ENCODE measurements at places on chromosomes 16 and 17.

DNA sequence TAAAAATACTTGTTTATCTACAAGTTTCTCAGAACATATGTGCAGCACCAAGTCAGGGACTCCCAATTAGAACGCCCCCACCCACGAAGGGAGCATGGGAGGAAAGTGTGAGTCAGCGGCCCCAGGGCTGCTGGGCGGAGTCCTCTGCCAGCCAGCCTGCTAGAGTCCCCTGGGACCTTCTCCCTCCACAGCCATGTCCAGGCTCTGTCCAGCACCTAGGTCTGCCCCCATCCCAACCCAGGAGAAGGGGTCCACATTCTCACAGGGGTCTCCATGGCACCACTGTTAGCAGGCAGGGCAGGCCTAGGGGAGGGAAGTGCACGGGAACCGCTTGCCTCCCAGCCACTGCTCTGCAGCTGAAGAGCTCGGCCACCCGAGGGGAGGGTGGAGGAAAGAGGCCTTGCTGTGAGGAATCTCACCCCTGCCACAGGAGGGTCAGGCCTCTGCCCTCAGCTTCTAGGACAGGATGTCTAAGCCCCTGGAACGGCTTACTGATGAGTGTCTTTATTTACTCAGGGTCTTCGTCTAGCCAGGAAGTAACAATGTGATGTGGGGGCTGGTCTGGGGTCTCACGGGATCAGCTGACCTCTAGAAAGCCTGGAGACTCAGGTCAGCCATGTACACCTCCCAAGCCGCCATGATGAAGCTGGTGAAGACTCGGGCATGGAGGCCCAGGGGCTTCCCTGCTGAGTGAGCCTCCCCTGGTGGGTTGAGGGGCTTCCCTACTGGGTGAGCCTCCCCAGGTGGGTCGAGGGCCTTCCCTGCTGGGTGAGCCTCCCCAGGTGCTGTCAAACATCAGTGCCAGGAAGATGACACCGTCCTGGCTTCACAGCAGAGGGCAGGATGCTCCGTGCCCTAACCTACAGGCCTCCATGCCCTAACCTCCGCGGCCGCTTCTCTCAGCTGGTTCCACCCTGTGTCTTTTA is 190.3 kb downstream of the RBFOX3 start:
- DNase-seq: no peak

DNA sequence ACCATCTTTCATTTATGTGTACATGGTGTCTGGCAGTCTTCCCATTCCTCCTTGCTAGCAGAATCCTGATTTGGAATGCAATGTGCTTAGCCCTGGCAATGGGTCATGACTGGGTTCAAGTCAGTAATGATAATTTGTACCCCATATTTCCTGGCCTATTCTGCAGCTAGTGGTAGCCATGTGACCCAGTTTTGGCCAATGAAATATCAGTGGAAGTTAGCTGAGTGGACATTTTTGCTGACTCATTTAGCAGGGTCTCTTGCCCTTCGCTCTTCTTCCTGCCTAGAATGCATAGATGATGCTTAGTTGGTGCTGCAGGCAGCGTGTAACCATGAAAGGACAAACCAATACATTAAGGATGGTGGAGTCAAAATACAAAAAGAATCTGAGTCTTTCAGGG is 78.8 kb upstream of the AKTIP start:
- no peak for DNase-seq

DNA sequence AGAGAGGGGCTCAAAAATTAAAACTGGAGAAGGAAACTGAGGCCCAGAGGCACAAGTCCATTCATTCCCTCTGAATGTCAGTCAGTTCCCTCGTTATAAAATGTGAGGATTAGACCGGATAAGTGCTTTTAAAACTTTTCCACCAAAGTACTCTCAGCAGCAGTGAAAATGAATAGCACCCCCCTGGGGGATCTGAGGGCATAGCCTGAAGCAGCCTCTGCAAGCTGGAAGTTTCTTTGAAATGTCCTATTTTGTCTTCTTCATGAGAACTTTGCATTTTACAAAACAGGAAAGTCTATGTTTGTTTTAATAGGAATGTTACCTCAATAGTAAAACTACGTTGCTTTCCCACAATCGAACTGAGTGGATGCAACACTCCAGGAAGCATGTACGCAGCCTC is 273.0 kb downstream of the CEP112 start:
- no peak for DNase-seq

DNA sequence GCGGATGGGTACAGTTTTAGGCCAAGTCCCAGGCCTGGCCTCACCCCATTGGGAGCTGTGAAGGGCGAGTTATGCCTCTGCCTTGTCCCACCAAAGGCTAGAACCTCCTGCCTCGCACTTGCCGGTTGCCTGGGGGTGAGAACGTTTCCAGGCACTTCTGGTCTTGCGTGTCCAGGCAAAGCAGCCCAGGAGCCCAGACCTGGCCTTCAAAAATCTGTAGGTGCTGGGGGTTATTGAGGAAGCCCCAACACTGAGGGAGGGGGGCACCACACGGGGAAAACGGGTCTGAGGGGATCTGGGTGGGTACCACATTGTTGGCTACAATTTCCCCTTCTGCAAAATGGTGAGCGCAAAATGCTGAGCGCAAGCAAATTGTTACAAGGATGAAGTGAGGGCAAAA is 12.2 kb upstream of the ATP2C2 start:
- no peak for DNase-seq

DNA sequence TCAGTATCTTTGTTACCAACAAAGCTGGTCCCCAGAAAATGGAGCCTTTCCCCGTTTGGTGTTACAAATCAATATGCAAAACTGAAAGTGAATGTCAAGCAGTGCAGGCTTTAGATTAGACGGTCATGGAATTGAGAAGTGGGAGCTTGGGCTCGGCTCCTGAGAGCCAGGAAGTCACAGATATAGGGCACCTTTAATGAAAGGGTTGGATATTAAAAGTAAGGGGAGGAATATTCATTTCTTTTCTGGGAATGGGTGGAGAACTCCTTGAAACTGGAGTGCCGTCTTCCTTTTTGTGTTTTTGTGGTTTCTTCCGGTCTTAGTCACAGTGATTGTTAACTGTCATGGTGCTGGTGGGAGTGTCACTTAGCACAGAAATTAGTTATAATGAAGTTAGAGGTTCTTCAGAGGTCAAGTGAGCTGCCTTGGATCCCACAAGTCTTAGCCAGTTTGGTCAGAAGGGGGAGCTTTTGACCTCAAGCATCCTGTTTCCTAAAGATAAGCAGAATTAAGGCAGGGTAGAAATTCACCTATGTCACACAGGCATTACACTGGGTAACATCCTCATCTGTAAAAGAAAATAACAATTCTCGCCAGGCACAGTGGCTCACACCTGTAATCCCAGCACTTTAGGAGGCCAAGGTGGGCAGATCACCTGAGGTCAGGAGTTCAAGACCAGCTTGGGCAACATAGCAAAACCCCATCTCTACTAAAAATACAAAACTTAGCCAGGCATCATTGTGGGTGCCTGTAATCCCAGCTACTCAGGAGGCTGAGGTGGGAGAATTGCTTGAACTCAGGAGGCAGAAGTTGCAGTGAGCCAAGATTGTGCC is 9.6 kb upstream of the EIF1 start:
- DNase-seq: peak; percentile 87

DNA sequence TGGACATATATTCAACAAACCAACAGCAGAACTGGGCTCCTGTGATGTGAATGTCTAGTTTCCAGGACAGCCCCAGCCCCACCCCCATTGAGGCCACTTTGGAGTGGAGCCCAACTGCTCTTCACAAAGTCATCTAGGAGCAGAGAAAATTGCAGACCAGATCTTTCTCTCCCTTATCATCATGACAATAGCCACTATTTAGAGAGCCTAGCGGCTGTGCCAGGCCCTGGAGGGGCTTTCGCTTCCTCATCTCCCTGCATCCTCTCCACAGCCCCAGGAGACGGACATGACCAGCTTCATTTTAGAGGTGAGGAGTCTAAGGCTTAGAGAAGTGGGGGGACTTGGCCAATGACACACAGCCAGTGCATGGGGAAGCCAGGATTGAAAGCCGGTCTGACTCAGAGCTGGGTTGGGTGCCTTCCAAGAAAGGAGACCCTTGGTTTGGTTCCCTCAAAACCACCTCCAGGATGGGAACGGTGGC is 1.4 kb downstream of the PRSS8 start:
- DNase-seq: no peak

GRCh38 chr17:9389111-9389527 is 186.5 kb downstream of the STX8 start:
- DNase-seq: peak; percentile 4

DNA sequence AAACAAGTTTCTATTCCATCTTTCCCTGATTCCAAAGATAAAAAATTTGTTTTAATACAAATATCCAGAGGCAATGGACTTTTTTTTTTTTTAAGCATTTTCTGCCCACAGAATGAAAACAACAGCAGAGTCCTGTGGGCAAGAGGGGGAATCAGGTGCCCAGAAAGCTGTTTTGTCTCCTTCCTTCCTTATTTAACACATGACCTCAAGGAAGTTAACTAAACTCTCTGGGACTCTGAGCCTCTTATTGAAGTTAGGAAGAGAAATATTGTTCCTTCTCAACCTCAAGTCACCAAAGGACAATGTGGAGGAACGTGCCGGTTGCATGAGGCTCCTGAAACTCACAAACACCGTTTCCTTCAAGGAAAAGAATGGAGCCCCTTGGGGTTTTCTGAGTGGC is 34.9 kb downstream of the LITAF start:
- DNase-seq: no peak

GRCh38 chr16:50505714-50506542 is 42.3 kb upstream of the NKD1 start:
- DNase-seq: no peak

DNA sequence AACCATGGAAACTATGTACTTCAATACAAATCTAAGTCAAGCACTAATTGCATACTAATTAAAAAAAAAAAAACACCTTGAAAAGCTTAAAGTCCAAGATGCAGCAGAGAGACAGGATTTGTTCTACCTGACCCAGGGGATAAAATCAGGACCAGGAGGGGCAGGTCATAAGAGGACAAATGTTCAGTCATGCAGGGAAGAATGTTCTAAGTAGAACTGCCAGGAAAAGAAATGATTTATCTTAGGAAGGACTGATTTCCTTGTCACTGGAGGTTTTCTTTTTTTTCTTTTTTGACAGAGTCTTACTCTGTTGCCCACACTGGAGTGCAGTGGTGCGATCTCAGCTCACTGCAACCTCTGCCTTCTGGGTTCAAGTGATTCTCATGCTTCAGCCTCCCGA is 9.1 kb upstream of the GHDC start:
- no peak for DNase-seq

- DNase-seq: no peak
These were observed 50.3 kb downstream of the PIPOX start for GRCh38 chr17:29093090-29093871.

DNA sequence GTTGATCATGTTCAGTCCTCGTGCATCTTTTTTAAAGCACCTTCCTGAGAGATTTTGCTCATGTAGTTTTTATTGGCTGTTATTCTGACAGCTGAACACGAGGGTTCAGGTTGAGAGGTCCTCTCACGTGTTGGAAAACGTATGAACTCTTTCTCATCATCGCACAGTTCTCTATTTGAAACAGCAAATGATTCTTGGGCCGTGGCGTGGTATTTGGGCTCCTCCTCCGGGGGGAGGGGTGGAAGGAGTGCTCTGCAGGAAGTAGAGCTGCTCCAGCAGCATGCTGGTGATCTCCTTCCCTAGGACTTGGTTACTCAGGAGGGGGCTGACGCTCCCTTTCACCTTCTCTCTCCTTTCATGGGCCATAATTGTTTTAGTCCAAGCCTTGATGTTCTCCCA is 70.4 kb downstream of the KSR1 start:
- peak; percentile 14 for DNase-seq

DNA sequence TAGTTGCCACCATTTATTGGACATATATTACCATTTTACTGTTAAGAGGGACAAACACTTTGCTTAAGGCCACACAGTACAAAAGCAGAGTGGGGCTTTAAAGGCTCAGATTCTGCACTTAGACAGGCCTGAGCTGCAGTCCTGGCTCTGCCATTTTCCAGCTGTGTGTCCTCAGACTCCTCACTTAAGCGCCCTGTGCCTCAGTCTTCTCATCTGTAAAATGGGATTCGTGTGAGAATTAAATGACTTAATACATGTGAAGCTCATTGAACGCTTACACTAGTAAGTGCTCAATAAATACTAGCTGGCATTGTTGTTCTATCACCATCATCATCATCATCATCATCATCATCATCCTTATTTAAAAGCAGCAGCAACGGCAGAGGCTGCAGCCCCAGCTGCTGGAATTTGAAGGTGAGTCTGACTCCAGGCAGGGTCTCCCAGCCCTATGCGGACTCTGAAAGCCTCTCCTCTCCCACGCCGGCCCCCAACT is 445 bp upstream of the CACNG5 start:
- no peak for DNase-seq

- DNase-seq: no peak
These were observed 96.4 kb downstream of the MSI2 start for GRCh38 chr17:57352665-57353175.

DNA sequence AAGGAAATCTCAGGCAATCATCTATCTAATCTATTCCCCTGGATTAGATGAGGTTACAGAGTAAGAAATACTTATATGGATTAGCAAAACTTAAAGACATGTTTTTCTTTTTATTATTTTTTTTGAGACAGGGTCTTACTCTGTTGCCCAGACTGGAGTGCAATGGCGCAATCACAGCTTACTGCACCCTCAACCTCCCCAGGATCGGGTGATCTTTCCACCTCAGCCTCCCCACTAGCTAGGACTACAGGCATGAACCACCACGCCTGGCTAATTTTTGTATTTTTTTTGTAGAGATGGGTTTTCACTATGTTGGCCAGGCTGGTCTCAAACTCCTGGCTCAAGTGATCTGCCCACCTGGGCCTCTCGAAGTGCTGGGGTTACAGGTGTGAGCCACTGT is 3.3 kb upstream of the NFE2L1 start:
- no peak for DNase-seq

- no peak for DNase-seq
These were observed 452 bp downstream of the SLC25A10 start for GRCh38 chr17:81712468-81713003.

DNA sequence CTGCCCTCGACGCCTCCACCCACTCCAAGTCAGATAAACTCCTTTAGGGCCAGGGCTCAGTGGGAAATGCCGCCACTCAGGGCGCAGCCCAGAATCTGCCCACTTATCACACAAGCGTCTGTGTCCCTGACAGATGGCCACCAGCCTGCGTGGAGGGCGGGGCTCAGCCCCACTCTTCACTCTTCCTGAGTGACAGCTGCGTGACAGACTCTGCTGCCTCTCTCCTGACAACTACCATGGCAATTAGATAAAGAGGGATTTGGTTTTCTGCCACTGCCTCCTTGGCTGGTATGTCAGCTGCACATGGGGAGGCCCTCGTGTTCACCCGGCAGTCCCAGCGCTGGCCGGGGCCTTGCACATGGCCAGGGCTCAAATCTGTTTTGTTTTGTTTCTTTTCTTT is 96.2 kb downstream of the RTN4RL1 start:
- DNase-seq: no peak

- no peak for DNase-seq
These were observed 71.9 kb downstream of the AXIN2 start for GRCh38 chr17:65489413-65490155.
